K562 (cell line): ENCODE measurements at places on chromosomes 6 and 20.

- no peak for DNase-seq
These were observed 338.7 kb upstream of the ARID1B start for GRCh38 chr6:156438350-156438923.

DNA sequence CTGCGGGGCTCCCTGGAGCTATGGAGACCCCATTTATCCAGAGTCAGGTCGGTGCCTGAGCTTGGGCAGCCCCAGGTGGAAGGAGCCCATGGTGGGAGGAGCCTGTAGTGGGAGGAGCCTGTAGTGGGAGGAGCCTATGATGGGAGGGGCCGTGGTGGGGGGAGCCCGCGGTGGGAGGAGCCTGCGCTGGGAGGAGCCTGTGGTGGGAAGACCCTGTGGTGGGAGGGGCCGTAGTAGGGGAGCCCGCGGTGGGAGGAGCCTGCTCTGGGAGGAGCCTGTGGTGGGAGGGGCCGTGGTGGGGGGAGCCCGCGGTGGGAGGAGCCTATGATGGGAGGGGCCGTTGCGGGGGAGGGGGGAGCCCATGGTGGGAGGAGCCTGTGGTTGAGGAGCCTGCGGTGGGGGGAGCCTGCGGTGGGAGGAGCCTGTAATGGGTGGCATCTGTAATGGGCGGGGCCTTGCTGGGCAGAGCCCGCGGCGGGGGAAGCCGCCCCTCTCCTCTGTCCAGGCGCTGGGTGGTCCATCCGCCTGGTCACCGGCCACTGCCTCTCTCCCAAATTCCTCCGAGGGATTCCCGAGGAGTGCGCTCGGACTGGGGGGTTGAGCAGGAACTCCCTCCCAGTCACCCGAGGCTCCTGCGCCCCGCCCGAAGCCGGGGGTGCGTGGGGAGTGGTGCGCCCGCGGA, 567 bp upstream of the FNDC11 start:
- peak; percentile 91 for DNase-seq

DNA sequence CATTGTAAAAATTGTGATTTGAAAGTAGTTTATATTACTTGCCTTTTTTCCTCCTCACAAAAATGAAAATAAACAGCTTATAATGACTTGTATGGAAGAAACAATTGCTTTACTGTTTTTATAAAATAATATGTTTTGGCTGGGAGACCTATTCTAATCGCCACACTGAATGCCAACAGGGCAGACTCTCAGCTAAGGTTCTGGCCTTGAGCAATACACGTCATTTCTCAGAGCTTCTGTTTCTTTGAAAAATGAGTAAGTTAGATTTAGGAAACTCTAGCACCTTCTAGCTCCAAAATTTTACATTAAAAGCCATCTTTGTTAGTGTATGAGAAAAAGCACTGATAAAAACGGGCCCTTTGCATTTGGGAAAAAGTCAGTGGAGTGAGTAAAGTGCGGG, 166.6 kb downstream of the ARID1B start:
- no peak for DNase-seq

- DNase-seq: peak; percentile 20
These were observed 402.9 kb upstream of the RUNX2 start for GRCh38 chr6:44925100-44925739.

GRCh38 chr6:9921366-9921765, 493.5 kb downstream of the TFAP2A start:
- no peak for DNase-seq

DNA sequence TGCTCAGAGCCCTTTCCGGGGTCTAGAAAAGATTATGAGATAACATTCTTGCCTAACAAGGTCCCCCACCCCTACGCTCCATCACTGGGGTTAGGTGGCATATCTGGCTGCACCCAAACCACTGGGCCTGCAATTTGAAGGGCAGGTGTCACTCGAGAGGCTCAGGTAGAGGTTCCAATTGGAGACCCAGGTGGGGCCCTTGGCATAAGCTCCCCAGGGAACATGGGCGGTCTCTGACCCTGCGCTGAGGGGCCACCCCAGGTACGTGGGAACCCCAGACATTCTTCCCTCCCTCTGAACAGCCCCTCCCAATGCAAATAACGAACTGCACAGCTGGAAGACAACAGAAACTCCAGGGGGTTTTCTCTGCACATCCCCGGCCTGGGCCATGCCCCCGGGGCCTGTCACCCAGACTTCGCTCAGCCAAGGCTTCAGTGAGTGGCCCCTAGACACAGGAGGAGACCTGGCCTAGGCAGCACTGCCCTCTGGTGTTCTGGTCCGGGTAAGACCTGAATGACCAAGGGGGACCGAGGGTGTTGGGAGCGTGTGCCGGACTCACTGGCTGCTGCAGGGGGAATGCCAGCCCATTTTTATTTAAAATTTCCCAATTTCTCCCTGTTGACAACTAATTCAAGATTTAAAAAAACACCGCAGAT, 47.5 kb downstream of the DSTN start:
- DNase-seq: peak; percentile 56

DNA sequence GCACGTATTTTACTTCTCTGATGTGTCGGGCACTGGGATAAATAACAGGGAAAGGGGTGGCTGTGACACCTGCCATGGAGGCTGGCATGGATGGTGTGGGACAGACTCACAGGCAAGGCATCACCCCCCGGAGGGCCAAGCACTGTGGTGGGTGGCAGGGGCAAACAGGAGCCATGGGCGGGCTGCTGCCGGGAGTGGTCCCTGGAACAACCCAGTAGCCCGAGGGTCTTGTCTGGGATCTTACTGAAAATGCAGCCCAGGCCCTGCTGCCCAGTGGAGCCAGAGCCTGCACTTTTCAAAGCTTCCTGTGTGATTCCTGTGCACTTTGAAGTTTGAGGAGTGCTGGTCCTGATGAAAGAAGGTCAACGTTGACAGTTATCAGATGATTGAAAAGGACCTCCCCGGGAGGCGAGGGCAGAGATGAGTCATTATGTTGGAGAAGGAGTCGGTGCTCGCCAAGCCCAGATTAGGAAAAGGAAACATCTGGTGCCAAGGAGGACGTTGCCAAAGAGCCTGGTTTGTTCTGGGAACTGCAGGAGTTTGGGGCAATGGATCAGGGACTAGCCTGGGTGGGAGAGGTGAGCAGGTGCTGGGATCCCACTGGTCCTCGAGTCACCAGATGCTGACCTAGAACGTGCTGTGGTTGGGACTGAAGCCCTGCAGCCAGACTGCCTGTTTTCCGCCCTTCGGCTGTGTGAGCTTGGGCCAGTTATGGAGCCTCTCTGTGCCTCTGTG, 130.0 kb upstream of the GGTLC1 start:
- no peak for DNase-seq

GRCh38 chr6:105616521-105616920, 213.6 kb upstream of the PREP start:
- DNase-seq: no peak

- DNase-seq: no peak
These were observed 65.0 kb upstream of the ASCC3 start for GRCh38 chr6:100946021-100946540.

DNA sequence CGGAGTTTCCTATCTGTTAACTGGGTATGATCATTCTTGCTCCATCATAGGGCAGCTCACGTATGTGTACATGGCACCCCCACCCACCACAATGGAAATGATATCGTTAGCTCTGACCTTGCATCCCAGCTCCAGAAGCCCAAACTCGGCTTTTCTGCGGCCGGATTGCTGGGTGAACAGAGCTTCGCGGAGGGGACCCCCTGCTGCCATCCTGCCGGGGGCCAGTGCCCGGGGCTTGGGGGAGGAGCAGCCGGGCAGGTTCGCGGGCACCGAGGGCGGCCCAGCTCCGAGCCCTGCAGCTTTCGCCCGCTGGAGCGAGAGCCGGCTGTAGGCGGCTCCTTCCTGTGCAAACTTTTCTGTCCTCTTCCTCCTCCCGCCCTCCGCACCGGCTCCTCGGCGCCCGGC, 24.9 kb upstream of the FUCA2 start:
- DNase-seq: no peak

DNA sequence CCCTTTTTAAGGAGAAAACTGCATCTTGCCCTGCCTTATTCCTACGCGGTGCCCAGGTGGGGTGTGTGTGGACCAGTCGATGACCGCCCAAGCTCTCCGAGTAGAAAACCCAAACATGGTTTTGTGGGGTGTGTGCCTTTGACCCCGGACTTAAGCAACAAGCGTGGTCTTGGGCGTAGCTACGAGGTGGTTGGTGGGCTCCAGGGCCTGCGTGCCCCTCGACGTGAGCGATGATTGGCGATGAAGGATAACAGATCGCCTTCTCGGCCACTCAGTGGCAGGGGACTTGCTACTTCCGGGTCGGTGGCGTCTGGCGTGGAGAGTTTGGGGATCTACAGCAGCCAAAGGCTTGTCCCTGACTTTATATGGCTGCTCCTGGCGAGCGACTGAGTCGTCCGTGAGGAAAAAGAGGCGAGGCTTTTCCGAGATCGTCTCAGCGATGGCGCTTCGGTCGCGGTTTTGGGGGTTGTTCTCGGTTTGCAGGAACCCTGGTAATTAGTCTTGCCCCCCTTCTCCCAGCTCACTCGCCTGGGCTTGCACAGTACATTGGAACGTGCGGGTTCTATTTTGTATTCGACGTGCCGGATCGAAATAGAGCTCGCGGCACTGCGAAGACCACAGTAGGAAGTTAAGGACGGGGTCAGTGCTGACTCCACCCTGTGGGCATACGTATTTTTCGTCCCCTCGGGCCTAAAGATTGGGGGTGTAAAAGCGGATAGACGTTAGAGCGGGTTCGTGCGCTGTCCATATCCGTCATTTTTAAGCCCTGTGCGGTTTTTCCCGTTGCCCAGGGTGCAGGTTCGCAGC, at the start of gene MRPL18:
Gene MRPL18 (plus strand): TSS at position 319 of the 807 bp plus-strand sequence. CDS start 121 bp downstream, at position 440.
- DNase-seq: peak; percentile 85

DNA sequence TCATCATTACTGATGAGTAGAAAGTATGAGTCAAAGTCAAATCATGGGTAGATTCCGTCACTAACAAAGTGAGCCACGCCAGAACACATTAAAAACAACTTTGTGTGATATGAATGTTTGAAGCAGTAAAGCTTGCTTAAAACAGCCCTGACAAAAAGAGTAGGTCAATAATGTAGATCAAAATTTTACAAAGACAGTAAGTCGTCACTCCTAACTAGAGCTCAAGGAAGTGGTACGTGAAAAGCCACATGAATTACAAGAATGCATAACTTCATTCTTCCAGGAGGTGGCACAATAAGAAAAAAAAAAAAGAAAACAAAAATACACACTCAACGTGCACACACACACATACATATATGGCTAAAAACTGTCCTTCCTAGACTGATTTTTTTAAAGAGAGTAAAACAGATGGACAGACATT, 69.9 kb downstream of the HACE1 start:
- DNase-seq: no peak

DNA sequence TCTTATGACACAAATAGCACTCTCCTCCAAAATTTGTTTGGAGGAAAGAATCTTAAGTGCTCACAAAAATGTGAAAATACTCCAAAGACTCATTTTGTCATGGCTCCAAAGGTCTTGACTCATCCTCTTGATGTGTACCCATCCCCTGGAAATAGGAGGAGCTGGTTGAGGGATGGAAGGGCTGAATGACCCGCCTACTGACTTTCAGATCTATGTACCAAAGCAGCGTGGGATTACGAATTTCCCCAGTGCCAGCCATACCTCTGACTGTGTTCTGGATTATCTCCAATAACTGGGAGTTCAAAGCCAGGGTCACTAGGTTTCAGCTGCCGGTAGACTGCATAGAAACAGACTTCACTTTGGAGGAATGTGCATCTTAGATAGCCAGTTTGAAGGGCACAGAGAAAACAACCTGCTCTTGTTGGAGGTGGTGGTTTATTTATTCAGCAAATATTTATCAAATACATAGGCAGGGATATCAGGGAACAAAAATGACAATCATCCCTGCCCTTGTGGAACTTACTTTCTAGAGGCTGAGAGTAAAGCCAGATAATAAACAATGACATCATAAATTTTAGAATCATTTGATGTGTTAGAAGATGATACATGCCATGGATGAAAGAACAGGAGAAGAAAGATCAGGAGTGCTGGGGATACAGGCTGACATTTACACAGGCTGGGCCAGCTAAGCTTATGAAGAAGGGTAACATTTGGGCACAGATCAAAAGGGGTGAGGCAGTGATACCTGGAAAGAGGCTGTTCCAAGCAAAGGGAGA, 246.6 kb downstream of the TBXT start:
- DNase-seq: no peak

- no peak for DNase-seq
These were observed 643.8 kb upstream of the AGPAT4 start for GRCh38 chr6:161917645-161918044.

GRCh38 chr6:149194820-149195558, 122.5 kb upstream of the TAB2 start:
- DNase-seq: no peak

DNA sequence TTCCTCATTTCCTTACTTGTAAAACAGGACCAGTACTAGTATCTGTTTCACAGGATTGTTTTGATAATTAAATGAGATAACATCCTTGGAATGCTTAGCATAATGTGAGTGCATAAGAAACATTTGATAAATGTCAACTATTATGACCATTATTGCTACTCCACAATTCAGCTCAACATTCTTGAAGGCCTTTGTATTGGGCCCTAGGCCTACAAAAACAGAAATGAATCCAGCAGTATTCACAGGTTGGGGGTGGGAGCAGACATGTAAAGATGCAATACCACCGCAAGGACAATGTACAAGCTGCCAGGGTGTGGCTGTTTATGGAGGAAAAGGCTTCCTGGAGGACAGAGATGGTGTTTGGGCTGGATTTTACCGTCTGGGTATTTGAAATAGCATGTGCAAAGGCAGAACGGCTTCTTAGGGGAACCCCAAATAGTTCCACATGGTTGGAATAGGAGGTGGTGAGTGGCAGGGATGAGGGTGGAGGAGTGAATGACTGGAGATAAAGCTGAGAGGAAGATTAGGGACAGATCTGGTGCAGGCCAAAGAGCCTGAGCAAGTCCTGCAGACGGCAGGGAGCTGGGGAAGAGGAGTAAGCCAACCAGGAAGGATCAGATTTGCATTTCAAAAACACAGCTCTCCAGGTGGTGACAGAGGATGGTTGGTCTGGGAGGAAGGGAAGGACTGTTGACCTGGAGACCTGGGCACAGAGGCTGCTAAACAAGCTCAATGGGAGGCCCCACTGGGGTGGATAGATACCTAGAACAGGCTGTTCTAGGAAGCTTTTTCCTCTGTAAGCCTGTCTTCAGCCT, 57.0 kb upstream of the EPB41L1 start:
- no peak for DNase-seq

- no peak for DNase-seq
These were observed 3.2 kb downstream of the DEF6 start for GRCh38 chr6:35300848-35301247.

- DNase-seq: no peak
These were observed 428.8 kb upstream of the EPHA7 start for GRCh38 chr6:93848031-93848742.

GRCh38 chr6:138570725-138571029, 71.4 kb upstream of the NHSL1 start:
- DNase-seq: no peak

DNA sequence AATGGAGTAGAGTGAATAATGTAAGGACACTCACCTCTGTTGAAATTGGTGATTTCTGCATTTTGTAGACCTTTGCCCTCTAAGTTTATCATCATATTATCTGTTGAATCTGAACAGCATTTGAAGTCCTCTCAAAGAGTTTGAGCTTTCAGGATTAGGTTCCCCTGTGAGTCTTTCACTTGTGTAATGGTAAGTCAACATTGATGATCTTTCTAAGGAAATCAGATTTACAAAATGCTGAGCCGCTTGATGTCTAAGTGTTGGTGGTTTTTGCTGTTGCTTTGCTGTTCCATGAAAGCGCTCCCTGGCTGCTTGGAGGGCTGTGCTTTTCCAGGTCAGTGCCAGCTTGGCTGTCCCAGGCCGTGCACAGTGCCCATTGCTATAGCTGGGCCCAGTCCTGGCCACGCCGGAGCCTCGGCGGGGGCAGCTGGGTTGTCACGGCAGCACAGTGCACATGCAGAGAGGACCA, 33.8 kb upstream of the KIF25 start:
- no peak for DNase-seq

- DNase-seq: peak; percentile 7
These were observed 368.9 kb downstream of the LAMA2 start for GRCh38 chr6:129251669-129252376.
